Cardiac fibroblast (primary cell): ENCODE measurements at places on chromosomes 2 and 18.

DNA sequence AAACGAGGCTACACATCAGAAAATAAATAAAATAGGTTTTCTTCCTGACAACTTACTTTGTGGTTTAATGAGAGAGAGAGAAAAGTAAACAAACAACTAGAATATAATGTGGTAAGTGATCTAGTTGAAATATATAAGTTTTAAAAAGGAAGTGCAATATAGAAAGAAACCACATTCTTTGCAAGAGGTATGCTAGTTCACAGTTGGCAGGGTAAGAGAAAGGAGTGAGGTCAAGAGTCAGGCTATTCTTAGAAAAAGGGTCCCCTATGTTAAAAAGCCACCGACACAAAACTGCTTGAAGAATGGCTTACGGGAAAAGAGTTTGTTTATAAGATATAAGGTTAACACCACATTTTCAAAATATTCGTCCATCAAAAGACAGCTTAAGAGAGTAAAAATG lies 462.1 kb downstream of the ERBB4 start:
- DNase-seq, result no peak

DNA sequence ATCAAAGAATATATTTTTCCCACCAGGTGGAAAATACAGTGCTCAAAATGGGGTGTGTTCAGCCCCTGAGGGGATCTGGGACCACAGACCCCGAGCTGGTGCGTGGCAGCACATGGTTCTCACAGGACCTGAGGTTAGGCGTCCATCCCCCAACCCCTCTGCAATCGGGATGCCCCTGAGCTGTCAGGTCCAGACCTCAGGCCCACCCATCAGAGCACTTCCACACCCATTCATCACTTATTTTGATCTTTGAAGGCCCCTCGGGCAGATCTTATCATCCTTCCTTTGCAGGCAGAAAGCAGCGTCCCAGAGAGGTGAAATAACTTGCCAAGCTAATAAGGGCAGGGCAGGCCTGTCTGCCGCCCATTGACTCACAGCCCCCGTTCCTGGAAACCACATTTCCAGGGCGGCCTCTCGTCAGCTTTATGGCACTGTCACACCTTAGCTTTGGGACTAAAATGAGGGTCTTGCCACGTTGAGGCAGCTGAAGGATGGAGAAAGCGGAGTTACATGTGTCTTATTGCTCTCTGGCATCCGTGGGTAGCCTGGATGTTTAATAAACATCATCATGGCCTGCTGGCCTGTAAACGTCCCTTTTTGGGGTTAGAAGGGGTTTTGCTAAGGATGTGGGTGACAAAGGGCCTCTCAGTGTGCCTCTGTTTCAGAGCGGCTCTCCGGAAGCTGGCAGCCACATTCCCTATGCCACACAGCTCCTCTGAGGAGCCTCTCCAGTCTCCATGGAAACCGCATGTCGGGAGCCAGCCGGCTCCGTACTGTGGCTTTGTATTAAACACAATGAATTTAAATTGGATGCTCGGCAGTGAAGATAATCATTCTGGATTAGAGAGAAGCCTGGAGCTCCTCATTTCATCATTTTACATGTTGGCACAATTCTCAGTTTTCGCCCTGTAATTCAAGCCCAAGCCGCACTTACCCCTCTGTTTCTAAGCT lies 58.3 kb upstream of the MAPRE3 start:
- DNase-seq, result no peak

DNA sequence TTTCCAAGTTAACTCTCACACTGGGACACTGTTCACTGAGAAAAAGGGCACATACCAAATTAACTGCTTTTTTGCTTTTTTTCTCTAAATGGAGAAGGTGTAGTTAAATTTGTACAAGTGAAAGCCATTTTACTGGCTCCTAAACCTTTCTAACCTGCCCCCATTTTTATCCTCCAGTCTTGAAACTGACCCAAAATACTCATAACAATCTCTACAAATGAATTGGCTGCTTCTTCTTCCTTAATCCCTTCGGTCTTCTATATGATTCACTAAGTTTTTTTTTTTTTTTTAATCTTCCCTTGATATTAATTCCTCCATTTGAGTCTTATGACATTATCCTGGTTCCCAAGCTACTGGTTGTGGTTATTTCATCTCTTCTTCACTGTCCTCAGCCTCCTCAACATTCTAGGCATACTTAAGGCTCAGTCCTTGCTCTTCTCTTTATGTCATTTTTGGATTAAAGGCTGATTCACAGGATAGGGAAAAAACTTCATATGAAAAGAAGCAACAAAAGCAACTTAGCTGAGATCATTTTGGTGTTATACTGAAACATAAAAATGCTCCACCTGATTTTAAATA lies 19.8 kb downstream of the ORC2 start:
- DNase-seq, result no peak

DNA sequence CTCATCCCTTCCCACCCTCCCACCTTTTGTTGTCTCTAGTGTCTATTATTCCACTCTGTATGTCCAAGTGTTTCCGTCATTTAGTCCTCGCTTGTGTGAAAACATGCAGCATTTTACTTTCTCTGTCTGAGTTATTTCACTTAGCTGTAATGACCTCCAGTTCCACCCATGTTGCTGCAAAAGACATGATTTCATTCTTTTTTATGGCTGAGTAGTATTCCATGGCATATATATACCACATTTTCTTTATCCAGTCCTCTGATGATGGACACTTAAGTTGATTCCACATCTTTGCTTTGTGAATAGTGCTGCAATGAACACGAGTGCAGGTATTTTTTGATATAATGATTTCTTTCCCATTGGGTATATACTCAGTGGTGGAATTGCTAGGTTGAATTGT lies 296.7 kb downstream of the MBD5 start:
- no peak for DNase-seq

GRCh38 chr18:486929-487740 lies 13.4 kb downstream of the COLEC12 start:
- no peak for DNase-seq

DNA sequence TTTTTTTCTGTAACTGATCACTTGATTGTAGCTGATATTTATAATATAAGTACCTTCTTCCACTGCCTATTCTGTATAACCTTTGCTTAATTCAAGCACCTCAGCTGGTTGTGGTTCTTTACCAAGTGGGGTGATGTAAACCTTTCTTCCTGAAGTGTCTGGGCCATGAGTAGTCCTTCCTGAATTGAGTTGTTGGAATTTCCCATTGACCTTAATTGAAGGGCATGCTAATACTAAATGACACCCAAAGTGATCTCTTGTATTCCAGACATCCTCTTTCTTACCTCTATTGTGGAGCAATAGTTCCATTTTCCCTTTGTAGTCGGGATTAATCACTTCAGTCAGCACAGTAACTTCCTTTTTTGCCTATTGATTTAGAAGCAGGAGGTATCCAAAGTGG lies 1496.8 kb upstream of the CELF4 start:
- no peak for DNase-seq

- peak; percentile 63 for DNase-seq
Observed at GRCh38 chr2:55618275-55619055, 1.0 kb upstream of the PPP4R3B start.

DNA sequence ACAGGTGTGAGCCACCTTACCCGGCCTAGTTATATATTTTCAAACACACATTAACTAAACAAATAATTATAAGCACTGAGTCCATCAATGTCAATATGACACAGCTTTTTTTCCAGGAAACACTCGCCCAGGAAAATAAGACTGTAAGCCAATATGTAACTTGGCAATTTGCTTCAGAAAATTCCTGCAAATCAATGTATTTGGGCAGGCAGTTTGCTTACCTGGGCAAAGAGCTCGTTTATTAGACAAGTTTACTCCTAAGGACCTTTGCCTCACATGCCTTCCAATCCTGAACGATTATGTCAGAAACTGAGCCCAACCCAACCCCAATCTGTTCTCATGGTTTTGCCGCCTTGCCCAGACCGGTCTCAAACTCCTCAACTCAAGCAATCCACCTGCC lies 34.7 kb upstream of the NDUFV2 start:
- DNase-seq, result no peak

GRCh38 chr18:59109375-59109774 lies 30.3 kb upstream of the SEC11C start:
- DNase-seq, result no peak

DNA sequence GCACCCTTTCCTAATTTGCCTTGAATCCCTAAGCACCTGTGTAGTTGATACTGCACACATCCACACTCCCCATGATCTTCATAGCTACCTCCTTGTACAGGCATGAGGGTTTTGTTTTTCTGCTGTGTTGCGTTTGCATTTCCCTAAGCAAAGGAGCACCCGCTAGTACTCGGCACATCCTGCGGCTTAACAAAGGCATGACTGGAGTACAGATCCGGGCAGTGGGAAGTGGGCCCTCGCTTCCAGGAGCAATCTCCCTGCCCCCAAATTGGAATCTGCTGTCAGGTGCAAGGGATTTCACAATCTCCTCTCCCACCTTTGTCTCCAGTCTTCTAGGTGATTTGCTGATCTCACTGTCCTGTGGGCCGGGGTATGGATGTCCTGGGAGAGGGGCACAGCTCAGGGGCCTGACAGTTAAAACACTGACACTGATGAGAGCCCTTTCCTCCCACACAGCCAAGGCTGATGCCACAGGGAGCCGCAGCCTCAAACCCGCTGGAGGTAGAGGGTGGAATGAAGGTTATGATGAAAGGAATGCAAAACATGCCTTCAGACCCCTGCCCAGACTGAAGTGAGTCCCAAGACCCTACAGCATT lies 98.7 kb upstream of the THOC1 start:
- DNase-seq, result no peak

GRCh38 chr2:73999881-74000597 lies 15.3 kb downstream of the TET3 start:
- DNase-seq, result peak; percentile 58

- peak; percentile 2 for DNase-seq
Observed at GRCh38 chr2:214593727-214594126, 182.9 kb downstream of the VWC2L start.

DNA sequence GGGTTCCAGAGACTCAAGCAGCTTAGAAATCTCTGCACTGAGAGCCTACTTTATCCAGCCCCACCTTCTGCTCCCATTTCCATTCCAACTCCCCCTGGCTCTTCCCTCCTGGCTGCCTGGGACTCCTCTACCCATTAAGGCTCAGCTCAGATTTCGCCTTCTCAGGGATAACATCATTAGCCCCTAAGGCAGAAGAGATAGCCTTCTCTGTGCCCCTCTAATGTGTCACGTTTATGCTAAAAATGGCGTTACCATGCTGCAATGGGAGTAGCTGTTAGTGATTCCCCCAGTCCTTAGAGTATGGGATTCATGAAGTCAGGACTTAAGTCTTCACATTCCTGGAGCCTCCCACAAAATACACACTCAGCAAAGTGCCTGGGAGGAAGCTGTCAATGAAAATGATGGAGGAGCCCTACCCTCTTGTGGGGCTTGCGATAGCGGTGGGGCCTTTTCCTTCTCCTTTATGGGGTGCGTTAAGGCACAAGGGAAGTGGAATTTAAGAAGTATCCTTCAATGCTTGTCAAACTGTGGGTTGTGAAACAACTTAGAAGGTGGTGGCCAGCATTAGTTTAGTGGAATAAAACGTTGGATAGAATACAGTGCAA lies 144.7 kb upstream of the COPS8 start:
- no peak for DNase-seq

DNA sequence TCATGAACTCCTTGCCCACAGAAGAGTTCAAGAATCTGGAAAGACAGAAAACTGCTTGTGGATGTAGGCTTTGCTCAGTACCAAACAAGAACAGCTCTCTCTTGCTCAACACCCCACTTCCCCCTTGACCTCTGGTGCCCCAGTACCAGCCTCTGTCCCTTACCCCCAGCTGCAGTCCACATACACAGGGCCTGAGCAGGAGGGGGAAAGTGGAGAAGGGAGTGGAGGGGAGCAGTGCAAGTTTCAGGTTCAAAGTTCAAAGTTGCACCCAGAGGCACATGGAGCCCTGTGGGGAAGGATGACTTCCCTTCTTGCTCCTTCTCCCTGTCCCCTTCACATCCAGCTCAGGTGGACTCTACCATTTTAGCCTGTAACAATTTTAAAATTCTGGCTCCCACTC lies 61.1 kb upstream of the LPIN2 start:
- no peak for DNase-seq

GRCh38 chr2:168699844-168700417 lies 102.5 kb upstream of the NOSTRIN start:
- peak; percentile 94 for DNase-seq

DNA sequence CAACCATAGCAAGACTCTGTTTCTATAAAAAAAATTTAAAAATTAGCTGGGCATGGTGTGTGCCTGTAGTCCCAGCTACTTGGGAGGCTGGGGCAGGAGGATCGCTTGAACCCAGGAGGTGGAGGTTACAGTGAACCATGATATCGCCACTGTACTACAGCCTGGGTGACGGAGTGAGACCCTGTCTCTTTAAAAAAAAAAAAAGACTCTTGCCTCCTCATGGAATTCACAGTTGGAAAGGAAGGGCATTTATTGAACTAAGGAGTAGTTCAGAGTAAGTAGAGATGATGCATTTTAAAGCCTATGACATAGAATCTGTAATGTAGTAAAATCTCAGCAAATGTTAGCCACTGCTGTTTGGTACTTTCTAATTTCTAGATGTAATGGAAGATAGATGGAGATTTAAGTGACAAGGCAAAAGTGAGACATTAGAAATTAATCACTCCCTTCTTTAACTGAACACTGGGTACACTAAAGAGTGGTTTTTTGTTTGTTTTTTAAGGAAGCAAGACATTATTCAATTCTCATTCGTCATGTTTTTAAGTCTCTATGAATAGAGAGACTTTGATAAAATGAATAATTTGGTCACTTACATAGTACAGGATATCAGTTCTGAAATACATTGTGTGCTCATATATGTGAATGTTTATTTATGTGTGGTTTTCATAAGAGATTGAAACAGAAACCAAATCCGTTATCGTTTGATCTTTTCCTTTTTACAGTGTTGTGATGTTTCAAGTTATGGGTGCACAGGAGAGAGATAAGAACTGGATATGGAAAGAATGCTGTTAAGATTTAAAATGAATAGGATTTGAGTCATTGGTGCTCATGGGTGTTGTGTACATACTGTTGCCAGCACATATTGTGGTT lies 186.1 kb upstream of the STON1 start:
- DNase-seq, result peak; percentile 72

GRCh38 chr2:146847846-146848245 lies 997.0 kb upstream of the ACVR2A start:
- no peak for DNase-seq

DNA sequence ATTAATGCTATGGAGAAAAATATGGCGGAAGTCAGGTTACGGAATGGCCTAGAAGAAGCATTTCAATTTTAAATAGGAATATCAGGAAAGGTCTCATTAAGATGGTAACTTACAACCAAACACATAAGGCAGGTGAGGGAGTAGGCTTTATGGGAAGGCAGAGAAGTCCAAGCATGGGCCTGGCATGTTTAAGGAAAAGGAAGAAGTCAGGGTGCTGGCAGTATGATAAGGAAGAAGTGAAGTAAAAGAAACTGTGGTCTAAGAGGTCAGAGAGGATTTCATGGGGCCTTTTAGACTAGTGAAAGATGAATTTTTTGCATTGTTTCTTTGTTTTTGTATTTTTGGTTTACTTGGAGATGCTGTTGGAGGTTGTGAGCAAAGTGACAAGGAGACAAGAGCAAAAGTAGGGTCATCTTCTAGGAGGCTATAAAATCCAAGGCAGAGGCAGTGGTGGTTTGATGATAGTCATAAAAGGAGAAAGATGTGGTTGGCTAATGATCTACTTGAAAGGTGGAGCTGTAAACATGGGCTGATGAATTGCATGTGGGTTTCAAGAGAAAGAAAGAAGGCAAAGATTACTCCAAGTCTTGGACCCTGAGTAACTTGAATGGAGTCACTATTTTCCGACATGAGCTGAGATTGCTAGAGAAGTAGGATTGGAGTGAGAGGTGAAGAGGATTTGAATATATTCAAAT lies 354.3 kb downstream of the GPD2 start:
- no peak for DNase-seq

GRCh38 chr2:25895610-25896009 lies 17.3 kb upstream of the ASXL2 start:
- DNase-seq, result no peak

- DNase-seq, result no peak
Observed at GRCh38 chr2:24418166-24418841, 58.0 kb upstream of the ITSN2 start.
